ENCODE measurements at places on chromosomes 4 and X. TPM values are rescaled to one million over a fixed set of nuclear protein-coding genes. Genes with fewer than 3 reads are reported as not detected.

DNA sequence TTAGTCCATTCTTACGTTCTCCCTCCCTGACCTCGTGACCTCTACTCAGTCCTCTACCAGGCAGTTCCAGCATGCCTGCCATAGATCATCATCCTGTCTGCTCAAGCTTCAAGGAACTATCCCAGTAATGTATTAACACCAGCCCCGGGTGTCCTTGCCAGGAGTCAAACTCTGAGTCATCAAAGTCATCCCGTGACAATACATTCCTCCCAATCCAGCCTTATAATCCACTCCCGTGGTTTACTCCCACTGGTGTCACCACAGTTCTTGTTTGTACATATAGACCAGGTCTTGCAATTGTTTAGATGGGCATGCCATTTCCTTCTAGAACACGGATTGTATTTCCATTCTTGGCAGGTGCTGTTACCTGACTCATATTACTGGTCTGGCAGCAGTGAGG lies 68.7 kb upstream of the TAB3 start:
- DNase-seq = no peak

DNA sequence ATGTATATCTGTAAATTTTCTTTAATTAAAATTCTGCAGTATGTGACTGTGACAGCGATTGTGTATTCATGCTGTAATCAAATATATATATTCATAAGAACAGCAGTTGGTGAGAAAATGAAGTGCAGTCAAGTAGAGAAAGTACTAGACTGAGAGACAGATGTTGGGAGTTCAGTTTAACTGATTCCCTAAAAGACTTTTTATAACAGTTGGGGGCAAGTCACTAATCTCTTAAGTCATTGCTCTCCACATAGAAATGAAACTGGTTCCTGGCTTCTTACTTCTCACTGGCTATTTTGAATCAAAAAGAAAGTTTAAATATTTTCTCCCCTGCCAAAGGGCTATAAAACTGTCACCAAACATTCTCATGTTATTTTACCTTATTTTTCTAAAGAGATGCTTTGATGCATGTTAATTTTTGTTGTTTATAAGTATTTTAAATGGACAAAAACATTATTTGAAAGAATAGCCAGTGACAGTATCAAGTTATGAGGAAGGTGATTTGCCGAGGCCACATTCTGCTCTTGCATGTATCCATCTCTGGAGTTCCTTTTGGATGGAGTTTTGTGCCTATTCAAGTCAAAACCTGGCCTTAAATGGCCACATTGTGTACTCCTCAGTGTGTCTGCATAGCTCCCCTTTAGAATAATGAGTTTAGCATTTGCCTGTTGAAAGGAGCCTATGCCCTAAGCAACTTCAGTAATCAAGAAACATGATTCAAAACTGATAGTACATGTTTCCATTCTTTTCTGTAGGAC lies 30.8 kb downstream of the EXOC1 start:
- DNase-seq = no peak

DNA sequence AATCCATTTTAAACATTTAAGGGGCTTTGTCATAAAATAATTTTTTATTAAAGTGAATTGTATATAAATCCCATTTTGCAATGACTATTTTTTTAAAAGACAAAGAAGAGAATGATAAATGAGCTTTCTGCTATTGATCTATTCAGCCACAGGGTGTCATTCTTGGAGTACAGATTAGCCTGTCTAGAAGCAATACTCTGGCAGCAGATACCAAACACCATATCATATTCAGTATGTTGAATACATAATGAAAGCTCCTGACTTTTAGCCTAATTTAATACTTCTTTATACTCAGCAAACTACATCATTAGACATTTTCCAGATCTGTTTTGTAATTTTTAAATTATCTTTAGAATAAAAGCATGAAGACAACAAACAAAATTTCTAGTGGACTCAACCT lies 496.3 kb downstream of the PDGFC start:
- DNase-seq = no peak

DNA sequence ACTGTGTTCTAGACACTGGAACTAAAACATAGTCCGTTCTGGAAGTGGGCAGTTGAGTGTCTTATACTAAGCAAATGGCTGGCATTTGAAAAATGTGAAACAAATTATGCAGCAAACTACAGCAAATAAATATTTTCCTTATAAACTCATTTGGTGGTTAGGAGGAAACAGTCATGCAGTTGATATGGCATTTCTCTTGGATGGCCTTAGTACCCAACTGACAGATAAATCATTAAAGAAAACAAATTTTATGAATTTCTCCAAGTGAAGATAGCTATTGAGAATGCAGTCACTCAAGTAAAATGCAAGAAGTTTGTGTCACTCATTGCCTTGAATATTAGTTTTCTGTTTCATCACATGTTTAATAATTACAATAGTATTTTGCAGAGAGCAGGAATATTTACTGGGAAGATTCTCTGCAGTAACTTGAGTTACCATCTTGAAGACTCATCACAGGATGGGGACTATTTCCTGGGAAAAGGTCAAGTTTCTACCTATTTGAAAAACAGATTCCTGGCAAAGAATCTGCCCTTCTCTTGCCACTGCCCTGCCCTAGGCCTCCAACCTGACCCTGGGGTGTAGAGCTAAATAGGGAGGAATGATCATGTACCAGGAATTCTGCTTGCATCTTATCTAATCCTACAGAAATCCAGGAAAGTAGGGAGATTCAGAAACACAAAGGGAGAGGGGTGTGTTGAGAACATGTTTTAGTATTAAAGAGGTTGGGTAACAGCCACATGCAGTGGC lies 105.9 kb downstream of the SH3RF1 start:
- no peak for DNase-seq

GRCh38 chrX:49042581-49043219 lies 457 bp downstream of the TFE3 start:
- no peak for DNase-seq

DNA sequence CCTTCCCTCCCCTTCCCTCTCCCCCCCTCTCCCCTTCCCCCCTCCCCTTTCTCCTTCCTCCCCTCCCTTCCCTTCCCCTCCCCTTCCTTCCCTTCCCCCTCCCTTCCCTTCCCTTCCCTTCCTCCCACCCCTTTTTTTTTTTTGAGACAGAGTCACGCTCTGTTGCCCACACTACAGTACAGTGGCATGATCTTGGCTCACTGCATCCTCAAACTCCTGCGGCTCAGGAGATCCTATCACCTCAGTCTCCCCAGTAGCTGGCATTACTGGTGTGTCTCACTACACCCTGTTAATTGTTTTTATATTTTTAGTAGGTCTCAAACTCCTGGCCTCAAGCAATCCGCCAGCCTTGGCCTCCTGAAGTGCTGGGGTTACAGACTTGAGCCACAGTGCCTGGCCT lies 66.6 kb downstream of the TBC1D9 start:
- no peak for DNase-seq

DNA sequence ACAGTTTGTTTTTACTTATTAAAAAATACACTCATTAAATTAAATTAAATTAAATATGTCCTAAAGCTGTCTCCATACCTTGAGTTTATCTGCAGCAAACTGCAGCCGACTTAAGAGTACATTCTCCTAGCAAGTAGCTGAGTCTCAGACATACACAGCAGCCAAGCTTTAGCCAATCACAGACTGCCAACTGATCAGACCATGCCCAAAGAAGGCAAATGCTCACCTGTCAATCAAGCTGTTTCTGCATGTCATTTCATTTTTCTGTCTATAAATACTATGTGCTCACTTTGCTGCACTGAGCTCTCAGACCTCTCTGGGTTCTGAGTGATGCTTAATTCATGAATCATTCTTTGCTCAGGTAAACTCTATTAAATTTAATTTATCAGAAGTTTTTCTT lies 280.9 kb upstream of the EPHA5 start:
- DNase-seq = no peak

- no peak for DNase-seq
These were observed 218.1 kb upstream of the GK2 start for GRCh38 chr4:79626101-79626500.

DNA sequence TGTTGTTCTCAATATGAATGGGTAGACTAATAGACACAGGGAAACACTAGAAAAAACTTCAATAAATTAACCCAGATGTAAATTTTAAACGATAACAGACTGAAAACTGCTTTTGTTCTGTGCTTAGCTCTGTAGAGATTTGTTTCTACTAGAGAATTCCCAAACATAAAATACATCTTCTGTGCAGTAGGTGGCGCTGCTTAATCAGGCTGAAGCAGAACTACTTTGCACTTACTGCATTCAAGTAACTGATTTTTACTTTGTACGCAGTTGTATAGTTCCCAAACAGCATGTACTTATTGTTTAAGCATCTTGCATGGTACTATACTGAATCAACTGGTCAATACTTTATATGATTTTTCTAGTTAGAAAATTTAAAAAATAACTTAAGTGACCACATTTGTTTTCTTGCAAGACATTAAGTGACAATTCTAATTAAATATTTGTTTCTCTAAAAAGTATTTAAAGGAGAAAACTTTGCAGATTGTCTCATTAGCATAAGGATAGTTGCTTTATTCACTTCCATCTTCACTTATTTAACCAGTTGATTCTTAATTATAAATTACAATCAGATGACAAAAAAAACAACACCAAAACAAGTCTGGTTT lies 490.6 kb downstream of the IL15 start:
- no peak for DNase-seq

The GPR50 gene
- total RNA-seq = not detected

The SSX2 gene
- total RNA-seq = not detected

The CXorf49 gene
- not detected for total RNA-seq

The TRAM1L1 gene
- total RNA-seq = 0.57 TPM

The UGT2B10 gene
- total RNA-seq = not detected

The CORIN gene
- total RNA-seq = 53.9 TPM

The SEPSECS gene
- total RNA-seq = 5.4 TPM
